ENCODE measurements at places on chromosomes 7 and 10.
A peak's percentile ranks its signal among the peaks of the same experiment; 100 is the strongest.

DNA sequence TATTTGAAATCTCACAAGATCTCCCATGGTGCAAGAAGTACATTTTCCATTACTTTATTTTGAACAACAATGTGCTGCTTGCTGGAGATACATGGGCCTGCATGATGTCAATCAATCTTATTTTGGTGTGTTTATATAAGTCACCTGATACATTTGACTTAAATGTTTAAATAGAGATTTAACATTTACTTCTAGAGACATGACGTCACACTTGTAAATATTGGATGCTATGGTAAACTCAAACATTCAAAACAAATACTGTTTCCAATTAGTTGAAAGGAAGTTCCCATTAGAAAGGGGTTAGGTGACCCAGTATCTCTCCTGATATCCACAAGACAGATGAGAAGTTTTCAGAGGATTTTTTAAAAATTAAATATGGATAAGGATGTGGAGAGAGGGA, 214.5 kb downstream of the NSUN6 start:
- no peak for DNase-seq

- DNase-seq: no peak
Observed at GRCh38 chr7:44062180-44062902, 3.0 kb downstream of the PGAM2 start.

DNA sequence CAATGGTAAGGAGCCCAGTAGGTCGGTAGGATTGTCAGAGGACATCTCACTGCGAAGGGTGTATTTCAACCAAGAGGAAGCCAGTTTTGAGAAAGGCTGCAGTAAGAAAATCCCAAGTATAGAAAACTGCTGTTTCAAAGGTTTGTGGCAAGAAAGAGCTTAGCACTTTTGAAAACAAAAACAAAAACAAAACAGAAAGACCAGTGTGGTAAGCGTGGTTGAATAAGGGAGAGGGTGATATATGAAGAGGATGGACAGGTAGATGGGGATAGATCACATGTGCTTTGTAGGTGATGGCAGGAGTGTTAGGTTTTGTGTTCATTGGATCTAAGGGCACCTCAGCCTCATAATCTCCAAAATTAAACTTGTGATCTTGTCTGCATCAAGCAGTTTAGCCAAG, 141.6 kb upstream of the WNT16 start:
- DNase-seq: no peak

GRCh38 chr10:8070440-8070839, 16.0 kb downstream of the GATA3 start:
- no peak for DNase-seq

DNA sequence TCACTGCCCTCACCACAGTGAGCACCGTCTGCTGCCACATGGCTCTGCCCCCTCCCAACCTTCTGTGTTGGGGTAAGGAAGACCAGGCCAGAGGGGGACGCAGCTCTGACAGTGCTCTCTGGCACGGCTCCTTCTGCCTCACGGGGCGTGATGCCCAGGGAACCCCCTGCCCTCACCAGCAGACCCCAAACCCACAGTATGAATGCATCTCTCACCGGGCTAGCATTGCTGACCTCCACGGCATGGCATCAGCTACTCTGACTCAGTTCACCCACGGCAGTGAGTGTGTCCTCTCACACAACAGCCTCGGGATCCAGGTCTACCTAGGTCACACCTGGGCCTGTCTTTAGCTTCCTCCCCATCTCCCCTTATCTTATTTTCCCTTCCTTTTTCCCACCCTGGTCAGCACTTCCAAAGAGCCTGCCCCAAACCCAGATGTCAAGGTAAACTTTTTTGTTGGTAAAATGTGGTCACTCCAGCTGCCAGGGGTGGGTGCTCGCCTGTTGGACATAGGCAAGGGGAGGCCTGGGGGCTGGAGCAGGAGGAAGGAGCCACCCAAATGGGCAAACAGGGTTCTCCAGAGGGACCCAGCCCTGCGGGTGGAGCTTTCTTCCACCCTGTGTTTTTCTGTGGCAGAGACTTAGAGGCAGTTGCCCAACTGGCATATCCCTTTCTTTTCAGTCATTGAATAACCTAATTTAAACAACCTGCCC, 4.4 kb downstream of the CALML3 start:
- no peak for DNase-seq

- peak; percentile 38 for DNase-seq
Observed at GRCh38 chr10:90193240-90193985, 492.0 kb downstream of the KIF20B start.

GRCh38 chr10:47076949-47077361, 165.7 kb downstream of the PTPN20 start:
- DNase-seq: no peak

DNA sequence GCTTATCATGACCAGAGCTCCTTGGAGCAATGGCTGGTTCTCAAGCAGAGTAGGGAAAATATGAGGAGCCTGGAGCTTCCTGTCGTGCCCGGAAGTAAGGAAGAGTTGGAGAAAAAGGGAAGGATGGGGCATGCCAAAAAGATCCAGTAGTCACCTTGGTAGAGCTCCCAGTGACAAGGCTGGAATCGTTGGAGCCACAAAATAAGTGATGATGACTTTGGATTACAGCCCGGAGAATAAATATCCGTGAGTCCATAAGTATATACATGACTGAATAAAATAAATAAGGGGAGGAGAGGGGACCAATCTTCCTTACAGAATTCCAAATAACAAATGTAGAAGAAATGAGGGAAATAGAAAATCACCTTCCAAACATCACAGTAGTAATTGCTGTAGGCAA, 29.3 kb downstream of the LMTK2 start:
- DNase-seq: no peak

GRCh38 chr10:43683451-43684291, 35.0 kb upstream of the ZNF32 start:
- no peak for DNase-seq

GRCh38 chr7:27745064-27745583, 5.2 kb downstream of the TAX1BP1 start:
- no peak for DNase-seq

DNA sequence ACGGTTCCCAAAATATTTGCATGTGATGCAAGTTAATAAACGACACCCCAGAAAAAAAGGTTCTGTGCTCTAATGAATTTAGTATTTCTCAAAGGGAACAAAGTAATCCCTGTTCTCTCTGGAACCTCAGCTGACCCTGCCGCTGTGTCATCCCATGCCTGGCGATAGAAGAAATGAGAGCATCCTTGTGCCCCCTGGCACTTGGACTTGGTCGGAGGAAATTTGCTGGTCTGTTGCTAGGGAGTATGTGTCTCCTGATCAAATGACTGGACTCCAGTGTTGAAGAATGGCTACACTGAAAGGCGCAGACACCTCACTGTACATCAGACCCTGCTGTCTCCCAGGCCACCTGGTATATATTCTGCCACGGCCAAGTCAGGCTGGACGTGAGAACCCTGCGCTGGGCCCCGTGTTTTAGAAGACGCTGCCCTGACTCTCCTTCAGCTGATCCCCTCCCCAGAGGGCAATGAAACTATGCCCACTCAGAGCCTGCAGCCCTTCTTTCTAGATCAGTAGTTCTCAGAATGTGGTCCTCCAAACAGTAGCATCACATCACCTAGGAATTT, 67.2 kb downstream of the THNSL1 start:
- no peak for DNase-seq

- DNase-seq: no peak
Observed at GRCh38 chr7:132576721-132577085, 433 bp upstream of the PLXNA4 start.

DNA sequence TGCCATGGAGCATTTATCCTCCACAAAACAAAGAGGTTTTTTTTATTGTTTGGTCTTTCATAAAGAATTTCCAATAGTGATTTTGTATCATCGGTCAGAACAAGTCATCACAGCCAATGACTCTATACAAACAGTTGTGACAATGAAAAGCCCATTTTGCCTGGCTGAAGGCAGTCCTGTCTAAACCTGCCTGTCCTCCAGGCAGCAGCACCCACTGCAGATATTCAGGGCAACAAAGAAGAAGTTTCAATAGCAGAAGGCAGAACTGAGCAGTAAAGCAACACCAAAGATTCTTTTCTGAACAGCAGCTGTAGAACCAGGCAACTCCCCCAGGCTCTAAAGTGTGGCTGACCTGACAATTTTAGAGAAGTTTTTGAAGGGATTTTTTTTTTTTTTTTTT, 169.4 kb downstream of the FGFR2 start:
- no peak for DNase-seq

DNA sequence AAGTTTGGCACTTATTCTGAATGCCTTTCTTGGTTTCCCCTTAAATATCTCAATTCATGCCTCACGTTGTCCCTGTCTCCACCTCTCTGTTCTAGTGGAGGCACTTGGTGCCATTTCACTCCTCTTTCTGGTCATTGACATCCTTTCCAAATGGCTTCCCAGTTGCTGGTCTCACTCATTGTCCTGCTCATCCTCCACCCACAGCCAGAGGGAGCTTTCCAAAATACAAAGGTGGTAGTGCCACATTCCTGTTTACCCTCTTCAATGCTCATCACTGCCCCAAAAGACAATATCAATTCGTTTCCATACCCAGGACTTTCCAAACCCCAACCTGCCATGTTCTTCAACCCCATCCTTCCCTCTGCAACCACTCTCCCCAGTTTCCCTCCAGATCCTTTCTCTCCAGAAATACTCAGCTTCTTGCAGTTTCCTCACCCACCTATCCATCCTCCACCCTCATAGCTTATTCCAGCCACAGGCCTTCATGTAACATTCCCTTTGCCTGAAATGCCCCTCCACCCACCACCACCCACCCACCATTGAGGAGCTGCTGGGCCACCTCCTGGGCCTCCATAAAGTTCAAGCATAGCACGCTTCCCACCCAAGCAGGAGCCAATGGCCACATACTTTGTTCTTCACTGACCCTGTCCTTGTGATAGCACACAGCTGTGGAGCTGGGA, 63.1 kb upstream of the ADRB1 start:
- no peak for DNase-seq

- peak; percentile 51 for DNase-seq
Observed at GRCh38 chr10:60148266-60148840, 241.3 kb downstream of the ANK3 start.

DNA sequence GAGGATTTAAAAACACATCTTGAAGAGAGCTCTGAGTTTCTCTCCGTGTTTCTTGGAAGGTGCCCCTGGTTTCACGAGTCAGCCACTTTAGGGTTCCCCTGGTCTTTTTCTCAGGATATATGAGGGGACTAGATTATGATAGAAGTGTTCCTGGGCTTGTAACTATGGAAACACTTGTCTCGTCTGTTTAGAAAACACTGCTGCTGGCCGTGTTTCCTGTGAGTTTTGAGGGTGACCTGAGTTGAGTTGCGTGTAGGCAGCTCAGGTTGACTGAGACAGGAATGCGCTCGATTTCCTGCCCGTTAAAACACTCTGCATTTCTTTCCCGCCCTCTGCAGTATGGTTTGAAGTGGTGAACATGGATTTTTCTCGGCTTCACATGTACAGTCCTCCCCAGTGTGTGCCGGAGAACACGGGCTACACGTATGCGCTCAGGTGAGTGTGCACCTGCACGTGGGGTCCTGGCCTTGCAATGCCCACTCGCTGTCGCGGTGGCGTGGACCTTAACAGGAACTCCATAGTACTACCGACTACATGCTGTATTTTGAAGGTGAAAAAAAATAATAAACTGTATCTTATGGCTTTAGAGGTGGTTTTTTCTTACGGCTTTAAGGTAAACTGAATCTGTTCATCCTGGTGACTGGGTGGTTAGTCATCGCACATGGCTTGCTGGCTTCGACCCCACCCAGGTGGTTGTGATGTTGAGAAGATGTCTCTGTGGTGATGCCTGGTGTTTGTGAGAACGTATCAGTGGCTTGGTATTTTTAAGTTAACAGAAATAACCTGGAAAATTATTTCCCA, at the start of gene SUN1:
Gene SUN1, plus strand, starts transcription at position 310 of the 801 bp plus-strand sequence. Its CDS starts 49 bp downstream, at position 359.
- DNase-seq: no peak

- no peak for DNase-seq
Observed at GRCh38 chr7:20241911-20242261, 24.7 kb upstream of the MACC1 start.

- no peak for DNase-seq
Observed at GRCh38 chr7:12751764-12752163, 64.3 kb downstream of the ARL4A start.

DNA sequence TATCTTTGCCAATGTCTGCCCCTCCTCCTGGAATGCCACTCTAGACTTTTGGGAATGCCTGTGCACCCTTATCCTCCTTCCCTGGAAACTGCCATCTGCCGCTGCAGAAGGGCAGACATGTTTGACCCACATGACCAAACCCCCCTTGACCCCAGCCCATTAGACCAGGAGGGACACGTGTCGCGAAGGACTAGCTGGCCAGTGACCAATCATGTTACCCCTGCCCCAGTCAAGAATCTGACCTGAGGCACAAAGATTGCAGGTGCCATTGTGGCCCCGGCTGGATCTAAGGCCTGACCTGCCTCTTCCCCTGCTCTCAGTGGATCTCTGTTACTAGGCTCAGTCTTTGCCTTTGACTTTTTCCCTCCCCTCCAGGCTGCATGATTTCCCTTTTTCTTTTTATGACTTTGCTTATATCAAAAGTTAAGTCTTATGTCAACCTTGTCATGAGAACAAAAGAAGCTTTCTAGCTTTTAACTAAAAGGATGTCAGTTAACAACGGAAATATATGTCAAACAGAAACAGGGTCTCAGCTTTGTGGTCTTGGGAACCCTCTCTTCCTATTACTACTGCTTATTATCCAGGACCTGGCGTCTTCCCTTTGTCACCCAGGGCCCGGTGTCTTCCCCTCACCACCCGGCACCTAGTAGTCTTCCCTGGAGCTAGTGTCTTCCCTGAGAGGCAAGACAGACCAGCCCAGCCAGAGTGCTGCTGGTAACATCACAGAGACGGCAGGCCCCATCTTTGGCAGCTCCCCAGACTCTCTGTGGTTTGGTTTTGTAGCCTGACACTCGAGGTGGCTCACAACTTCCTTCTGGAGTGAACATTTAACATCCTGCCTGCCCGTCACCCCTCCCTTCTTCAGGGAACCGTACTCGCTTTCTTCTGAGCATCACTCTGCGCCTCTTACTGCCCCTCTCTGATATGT, 24.4 kb upstream of the PPIF start:
- no peak for DNase-seq

GRCh38 chr10:119233821-119234220, 26.4 kb downstream of the GRK5 start:
- no peak for DNase-seq

GRCh38 chr7:70586822-70587221, 545.1 kb upstream of the GALNT17 start:
- peak; percentile 64 for DNase-seq

DNA sequence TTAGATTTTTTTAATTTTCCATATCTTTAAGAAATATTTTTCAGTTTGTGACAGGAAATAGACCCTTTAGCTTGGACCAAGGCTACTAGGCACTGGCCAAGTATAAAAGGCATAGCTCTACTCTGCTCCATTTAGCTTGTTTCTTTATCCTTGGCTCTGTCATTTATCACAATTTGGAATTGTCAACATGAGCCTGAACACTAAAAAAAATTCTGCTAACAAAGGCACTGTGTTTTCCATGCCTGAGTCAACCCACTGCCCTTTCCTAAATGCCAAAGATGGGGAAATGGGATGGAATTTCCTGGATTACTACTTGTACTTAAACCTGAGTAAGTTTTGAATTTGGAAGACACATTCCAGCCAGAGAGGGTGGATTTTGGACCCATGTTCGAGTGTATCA, 128.4 kb downstream of the NSUN6 start:
- DNase-seq: no peak
